Stimulated activated CD8-positive, alpha-beta memory T cell treated with anti-CD3 and anti-CD28 coated beads, Interleukin-4, amount 100 ng/mL, for 1 hour (primary cell): ENCODE measurements at places on chromosomes 1 and 21.
A peak's percentile ranks its signal among the peaks of the same experiment; 100 is the strongest.

DNA sequence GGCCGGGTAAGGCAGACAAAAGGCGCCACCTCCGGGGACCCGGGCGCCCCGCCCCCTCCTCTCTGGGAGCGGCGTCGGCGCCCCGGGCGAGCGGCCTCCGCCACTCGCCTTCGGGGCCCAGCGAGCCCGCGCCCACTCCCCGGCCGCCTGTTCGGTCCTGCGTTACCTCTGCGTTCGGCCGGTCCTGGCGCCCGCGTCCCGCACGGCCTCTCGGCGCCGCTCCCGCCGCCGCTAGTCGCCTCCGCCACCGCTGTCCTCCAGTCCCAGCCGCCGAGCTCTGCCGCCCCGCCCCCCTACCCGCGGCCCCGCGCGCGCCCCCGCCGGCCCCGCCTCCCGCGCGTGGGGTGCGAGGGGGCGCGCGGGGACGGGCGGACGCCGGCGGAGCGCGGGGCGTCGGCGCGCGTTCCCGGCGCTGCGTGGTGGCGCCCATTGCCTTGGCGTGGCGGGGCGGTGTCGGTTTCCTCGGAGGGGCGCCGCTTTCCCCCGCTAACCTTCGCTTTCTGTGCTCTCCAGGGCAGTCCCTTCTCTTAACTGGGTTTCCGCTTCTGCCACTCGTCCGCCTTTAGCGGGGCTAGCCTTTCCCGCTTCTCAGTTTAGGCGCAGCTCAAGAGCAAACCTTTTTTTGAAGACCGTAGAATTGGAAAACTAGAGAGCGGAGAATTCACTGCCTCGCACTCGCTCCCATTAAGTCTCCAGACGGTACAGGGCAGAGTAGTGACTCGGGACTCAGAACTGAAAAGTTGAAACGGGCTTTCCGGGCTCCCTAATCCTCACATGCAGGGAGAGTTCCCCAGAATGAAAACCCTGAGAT, at the start of gene HP1BP3:
TSS of gene HP1BP3 (minus strand) at position 279 of the 811 bp plus-strand sequence. CDS start 6,867 bp downstream, outside the sequence.
- peak; percentile 64 for DNase-seq

GRCh38 chr21:31570824-31571566, 88.5 kb upstream of the SOD1 start:
- no peak for DNase-seq

GRCh38 chr1:117101334-117101733, 20.2 kb downstream of the TRIM45 start:
- no peak for DNase-seq

GRCh38 chr1:97396463-97396862, 524.4 kb downstream of the DPYD start:
- DNase-seq, result no peak

DNA sequence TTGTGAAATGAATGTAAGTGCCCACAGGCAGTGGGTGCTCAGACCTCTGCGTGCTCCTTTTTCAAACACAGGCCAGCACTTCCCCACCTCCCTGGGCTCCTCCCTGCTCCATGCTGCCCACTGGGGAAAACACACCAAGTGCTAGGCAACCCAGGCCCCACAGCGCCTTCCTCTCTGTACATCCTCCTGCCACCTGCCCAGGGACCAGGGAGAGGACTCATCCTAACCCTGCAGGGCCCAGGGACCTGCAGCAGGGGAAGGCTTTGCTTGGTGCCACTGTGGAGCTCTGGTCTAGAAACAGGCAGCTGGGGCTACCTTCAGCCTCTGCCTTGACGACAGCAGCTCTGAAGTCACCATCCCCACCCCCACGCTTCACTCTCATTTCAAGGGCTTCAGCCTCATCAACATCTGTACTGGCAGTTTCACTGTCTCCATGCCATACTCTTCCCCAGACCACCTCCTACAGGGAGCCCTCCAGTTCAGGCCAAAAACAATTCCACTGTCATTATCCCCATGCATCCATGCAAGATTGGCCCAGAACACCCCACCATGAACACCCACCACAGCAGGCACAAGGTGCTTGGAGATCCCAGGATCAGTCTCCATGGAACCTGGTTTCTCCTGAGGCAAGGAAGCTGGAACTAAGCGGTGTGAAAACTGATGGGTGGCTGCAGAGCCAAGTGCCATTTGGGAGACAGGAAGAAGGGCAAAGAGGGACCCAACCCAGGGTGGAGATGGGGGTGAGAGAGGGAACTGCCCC, 1.1 kb downstream of the IGSF8 start:
- DNase-seq, result no peak

GRCh38 chr1:182488803-182489202, 38.9 kb downstream of the RGSL1 start:
- no peak for DNase-seq

DNA sequence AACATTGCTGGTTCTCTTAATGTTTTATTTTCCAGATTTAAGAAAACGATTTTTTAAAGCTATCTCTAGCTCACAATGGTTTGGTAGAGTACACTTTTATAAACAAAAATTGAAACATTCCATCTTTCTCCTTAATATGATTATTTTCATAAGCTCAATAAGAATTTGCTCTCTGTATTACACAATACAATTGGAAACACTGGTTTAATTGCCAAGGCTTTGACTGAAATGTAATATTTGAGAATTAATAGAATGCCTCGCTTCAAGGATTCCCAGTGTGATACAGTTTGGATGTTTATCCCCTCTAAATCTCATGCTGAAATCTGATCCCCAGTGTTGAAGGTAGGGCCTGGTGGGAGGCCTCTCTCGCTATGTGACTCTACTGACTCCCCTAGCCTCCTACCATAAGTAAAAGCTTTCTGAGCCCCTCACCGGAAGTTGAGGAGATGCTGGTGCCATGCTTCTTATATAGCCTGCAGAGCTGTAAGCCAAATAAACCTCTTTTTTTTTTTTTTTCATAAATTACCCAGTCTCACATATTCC, 67.4 kb downstream of the DDAH1 start:
- DNase-seq, result no peak

DNA sequence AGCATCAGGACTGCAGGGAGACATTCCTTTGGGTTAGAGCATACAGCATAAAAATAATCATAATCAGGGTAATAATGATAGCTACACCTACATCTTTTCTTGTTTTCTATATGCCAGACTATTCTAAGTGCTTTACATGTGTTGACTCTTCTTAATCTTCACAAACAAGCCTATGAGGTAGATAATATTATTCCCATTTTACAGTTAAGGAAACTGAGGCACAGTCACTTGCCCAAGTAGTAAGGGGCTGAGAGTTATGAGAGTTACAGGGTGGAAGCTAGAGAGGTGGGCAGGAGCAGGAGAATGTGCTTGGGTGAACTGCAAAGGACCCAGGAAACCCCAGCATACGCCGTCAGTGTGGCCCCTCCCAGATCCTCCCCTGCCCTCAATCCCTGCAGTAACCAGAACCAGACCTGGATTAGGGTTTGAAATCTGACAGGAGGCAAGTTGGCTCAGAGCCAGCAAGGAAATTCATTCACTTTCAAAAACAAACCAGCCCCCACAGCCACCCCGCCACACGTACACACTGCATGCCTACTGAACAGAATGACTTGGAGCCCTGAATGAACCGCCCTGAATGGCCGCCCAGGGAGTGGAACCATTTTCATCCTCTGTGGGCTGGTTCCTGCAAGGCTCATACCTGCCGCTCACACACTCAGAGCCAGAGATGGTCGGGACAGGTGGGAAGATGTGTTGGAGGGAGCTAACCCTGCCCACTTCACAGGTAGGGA, 126.1 kb downstream of the TRABD2B start:
- no peak for DNase-seq

DNA sequence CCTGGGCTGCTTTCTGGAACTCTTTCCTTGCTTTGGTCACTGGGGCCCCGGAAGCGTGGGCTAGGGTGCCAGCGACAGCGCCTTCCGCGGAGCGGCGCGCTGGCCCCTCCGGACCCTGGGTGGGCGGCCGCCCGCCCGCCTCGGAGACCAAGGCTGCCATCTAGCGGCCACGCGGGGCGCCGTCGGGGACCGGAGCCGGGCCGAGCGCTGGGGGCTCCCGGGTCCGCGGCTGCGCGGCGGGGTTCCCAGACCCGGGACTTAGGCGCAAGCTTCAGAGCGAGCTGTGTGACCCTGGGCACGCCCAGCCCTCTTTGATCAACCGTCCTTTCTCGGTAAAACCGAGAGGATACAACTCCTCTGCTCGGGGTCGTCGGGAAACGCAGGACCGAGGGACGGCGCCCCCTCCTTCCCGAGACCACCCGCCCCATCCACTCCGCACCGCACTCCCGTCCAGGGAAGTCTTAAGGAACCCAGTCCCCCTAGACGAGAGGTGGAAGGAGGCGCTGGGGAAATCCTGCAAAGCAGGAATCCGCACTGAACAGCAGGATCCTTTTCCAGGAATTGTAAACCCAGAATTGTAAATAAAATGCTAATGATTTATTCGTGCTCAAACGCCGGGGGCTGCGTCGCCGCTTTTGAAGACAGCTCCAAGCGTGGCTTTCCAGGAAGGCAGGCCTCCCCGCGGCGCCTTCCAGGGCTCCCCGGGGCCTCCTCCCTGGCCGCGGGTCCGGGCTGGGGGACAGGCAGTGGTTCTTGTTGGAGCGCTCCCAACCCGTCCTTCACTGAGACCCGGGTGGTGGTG, 41.2 kb downstream of the RRAGC start:
- no peak for DNase-seq

DNA sequence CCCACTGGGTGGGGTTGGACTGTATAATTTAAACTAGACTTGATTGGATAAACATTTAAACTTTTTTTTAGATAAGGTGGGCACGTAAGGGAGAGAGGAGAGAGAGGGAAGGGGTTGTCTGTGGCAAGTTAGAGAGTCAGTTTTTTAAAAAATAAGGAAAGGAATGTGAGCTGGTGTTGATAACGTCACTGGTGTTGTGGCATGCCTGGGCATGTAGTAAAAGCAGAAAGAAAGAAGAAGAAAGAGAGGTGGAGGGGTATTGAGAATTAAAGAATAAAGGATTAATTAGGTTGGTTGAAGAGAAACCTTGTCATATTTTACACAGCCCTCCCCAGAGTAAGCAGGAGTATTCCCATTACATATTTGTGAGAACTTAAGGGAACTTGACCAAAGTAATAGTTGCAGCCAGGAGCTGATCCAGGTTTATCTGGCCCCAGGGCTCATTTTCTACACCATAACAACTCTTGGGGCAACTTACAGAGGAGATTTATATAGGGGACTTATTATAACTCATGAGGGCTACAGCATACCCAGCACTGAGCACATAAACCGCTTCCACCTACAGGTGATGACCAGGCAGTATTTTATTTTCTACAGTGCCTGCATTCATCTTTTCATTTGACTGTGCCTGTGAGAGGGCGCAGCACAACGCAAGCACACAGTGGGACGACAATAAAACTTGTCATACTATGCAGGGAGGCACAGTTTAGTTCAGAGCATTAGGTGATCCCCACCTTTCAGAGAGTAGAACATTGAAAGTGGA, 70.2 kb downstream of the CCDC30 start:
- DNase-seq, result no peak
